ENCODE measurements at places on chromosomes 2 and 18.
A peak's percentile ranks its signal among the peaks of the same experiment; 100 is the strongest.

DNA sequence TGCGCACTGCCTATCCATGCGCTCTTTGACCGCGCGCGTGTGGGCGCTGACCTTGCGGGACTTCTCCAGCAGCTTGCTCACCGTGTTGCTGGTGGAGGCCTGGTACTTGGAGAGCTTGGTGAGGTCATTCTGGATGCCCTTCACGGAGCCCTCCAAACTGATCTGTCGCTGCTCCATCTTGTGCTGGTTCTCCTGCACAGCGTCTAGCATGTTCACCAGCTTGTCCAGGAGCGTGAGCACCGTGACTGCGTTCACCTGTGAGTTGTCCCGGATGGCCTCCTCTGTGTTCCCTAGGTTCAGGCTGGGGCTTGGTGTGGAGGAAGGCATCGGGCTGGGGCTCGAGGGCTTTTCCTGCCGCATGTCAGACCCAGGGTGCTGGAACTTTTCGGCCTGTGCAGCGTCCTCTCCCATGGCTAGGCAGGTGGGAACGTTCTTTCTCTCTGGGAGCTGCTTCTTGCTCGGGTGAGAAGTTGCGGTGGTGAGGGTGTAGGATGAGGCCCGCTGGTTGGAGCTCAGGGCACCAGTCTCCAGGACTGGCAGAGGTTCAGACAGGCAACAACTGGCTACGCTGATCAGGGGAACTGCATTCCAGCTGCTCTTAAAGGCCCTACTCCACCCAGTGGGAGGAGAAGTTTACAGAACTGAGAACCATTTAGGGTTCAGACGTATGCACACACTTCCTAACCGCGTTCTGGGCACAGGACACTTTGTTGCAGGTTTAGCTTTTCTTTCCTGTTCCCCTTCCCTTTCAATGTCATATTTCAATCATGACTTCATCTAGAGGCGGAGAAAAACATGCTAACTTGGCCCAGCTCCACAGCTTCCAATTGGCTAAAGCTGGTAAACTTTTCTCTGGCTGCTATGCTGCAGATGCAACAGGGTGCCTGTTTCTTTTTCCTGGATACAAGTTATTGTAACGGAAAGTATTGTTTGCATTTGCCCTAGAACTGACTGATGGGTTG lies at the start of gene CAVIN2:
Gene CAVIN2 (minus strand): TSS at position 574 of the 962 bp plus-strand sequence. CDS start 163 bp downstream, at position 411.
- DNase-seq = peak; percentile 80

DNA sequence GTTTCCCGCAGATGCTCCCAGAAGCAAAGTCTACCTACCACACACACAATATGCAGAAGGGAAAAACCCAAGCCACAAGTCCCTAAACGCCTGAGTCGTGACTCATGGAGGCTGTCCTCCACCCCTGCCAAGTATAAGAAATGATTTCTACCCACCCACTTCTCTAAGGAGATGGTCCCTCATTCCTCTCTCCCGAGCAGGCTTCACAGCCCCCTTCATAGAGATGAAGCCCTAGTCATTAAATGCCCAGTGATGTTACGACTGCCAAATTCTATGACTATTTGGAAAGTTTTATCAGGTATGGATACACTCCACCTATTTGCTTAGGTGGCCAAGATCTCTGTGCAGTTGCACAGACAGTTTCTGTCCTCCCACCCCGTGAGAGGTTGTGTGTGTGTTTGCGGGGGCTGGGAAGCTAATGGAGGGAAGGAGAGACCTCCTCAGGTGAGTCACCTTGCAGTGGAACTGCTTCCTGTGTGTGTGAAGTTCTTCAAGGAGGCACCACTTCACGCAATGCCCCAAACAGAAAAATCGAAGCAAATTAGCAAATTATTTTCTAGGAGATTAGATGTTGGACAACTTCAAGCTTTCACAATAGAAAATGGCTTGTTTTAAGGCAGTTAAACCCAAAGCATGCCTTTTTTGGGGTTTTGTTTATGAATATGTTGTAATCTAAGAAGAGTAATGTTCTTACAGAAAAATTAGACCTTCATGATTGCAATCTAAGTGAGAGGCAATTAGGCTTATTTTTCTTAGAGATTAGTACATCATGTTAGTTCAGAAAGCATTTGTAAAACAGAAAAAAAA lies 175.2 kb downstream of the TGIF1 start:
- DNase-seq = peak; percentile 97

DNA sequence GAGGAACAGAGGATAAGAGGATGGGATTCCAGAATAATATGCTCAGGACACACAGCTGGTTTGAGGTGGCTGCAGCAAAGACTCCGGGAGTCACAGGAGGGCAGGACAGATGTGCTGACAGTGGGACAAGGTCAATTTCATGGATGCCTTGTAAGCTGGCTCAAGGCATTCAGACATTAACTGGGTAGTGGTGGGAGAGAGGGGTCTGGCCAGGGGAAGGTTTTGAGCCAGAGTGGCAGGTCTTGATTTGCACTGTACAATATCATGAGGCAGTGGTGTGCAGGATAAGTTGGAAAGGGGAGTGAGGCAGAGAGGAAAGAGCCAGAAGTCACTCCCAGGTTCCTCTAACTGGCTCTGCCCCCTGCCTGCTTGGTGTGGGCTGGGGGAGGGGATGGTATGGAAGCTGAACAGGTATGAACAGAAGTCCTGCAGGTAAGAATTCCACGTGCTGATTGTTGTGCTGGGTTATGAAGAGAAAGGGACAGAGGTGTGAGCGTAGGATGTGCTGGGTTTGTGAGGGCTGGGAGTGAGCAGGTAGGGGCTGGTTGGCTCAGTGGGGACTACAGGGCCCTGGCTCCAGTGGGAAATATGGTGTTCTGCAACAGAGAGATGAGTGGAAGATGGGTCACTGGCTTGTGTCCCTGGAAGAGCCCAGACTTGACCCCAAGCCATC lies 141.7 kb upstream of the COPS8 start:
- no peak for DNase-seq

DNA sequence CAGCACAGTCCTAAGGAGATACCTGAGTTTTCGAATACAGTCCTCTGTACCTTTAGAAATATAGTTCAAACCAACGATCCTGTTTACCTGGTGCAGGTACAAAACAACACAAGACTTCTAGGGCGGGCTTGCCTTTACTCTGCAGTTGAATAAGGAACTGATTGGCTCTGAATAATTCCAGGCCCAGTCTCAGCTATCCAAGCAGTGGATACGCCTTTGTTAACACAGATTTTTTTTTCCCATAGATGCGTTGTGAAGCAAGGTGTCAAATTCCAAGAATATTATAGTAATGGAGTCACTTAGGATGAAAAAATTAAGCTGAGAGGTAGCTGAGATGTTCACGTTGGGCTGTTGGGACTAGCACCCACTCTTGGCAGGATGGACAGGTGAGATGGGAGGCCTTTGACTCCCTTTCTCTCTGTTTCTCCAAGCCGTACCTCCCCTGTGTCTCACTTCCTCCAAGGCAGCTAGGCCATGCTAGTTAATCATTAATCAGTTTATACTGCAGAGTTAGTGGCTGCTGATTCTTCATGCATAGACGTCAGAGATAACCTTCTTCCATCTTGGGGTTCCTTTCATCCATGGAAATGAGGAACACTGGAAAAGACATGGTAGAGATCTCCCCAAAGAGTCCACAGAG lies 380.8 kb upstream of the ACVR2A start:
- no peak for DNase-seq

DNA sequence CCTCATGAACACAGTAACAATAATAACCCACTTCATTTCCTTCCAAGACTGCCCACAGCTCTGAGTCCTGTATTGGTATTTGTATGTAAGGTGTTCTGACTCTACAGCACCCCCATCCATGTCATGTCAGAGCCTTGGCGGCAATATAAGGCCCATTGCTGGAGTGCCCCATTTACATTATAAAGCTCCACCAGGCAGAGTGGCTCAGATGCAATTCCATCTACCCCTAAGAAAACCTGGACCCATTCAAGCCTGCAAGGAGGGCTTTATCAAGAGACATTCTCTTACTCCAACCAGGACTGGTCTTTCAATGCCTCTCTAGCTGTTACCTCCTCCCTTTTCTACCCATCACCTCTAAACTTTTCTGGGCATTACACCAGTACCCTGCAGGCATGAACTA lies 101.6 kb downstream of the ANTXR1 start:
- no peak for DNase-seq

DNA sequence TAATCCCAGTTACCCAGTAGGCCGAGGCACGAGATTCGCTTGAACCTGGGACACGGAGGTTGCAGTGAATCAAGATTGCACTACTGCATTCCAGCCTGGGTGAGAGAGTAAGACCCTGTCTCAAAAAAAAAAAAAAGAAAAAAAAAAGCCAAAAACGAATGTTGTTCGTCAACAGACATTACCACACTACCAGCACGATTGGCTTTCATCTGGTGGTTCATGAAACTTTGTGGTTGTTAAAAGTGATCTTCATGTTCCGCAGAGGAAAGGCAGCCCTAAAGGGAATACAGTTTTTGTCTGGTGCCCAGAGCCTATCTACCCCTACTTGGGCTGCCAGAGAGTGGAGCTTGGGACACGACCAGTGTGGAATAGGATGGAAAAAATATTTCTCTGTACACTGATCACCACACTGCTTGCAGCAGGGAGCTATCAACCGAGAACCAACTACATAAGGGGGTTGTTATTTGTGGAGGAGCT lies 13.6 kb upstream of the CXCR4 start:
- no peak for DNase-seq

GRCh38 chr18:13232971-13233786 lies 14.6 kb downstream of the LDLRAD4 start:
- DNase-seq = no peak

DNA sequence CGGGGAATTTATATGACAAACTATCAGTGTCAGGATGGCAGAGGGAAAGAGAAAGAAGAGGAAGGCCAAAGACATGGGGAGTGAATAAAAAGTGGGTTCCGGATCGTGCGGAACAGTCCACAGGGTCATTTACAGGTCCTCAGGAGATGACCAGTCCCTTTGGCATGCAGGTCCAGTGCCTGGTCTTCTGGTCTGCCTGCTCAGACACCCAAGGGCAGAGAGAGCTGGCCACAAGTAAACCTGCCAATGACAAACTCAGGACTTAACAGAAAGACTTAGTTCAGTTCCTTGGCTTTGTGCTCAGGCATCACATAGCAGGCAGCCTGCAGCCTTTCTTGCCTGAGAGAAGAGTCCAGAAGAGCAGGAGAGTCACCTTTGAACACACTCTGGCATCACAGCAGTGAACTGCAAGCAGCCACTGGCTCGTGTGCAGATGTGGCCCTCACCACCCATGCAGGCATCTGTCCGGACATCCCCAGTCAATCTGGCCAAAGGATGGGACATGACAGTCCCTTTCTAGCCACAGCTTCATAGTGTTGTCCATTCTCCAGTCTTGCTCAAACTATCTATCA lies 14.0 kb downstream of the TMEM127 start:
- DNase-seq = peak; percentile 87

DNA sequence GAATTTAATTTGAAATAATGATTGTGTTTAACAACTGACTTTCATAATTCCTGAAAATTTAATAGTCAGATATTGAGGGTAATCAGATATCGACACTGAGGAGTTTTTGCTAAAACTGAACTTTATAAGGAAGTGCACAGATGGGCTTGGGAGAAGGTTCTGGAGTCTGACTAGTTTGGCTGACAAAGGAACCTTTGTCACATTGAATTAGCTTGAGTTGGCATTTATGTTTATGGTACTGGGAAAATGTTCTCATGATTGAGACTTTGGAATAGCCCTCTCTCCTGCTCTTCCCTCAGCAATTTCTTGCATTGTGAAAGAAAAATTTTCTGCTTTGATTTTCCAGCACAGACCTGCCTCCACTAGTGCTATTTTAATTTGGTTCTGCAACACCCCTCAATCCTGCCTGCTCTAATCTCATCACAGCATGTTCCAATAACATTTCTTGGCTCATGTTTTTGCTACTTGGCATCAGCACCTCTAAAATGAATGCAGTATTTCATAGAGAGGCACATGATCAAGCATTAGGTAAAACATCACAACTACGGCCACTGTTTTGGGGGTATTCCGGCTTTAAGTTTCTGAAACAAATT lies 133.9 kb upstream of the FSHR start:
- no peak for DNase-seq

DNA sequence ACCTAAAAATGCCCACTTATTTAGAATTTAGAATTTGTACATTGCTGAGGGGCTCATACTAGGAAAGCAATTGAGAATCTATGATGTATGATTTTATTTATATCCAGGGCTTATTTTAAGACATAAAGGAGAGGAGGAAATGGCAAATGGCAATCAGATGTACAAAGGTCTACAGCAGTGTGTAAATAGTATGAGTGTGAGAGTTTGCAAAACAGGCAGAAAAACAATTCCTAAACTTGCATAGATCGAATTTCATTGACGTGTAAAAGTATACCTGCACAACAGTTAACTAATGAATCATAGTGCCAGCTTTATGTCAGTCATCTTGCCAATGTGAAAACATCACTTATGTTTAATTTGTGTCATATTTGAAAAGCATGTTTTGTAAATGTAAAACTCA lies 718.7 kb upstream of the GCFC2 start:
- DNase-seq = no peak

GRCh38 chr2:6452702-6453481 lies 412.8 kb downstream of the CMPK2 start:
- DNase-seq = peak; percentile 20

DNA sequence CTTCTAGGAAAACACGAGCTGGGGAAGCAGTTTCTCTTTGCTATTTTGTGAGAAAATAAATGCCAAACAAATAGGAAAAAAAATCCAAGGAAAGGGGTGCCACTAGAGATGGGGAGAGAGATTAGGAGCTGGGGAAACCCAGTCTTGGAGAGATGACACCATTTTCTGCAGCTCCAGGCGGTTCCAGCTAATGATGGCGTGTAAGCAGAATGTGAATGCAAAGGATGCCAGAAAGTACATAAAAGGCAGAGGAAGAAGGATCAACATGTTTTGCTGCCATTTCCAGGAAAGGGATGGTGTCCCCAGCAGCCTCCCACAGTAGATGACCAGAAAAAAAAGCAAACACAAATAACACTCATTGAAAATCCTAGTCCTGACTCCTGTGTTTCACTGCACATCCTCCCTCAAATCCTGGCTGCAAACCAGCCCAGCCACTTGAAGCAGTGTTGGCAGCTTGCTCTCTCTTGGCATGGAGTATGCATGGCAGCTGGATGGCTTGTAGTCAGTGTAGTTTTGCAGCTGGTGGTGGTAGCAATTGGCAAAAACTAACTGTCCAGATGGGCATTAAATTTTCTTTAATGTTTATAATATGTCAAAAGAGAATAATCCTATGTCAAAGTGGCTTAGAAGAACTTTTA lies 93.6 kb downstream of the FTCDNL1 start:
- no peak for DNase-seq

GRCh38 chr2:21002814-21003192 lies 41.1 kb downstream of the APOB start:
- no peak for DNase-seq

Data from fibroblast of skin of scalp (primary cell).